Glutamatergic neuron (in vitro differentiated cells): ENCODE measurements at places on chromosomes 16 and 17.

- no peak for DNase-seq
Measured at GRCh38 chr17:19380481-19381301, 2.4 kb downstream of the MAPK7 start.

DNA sequence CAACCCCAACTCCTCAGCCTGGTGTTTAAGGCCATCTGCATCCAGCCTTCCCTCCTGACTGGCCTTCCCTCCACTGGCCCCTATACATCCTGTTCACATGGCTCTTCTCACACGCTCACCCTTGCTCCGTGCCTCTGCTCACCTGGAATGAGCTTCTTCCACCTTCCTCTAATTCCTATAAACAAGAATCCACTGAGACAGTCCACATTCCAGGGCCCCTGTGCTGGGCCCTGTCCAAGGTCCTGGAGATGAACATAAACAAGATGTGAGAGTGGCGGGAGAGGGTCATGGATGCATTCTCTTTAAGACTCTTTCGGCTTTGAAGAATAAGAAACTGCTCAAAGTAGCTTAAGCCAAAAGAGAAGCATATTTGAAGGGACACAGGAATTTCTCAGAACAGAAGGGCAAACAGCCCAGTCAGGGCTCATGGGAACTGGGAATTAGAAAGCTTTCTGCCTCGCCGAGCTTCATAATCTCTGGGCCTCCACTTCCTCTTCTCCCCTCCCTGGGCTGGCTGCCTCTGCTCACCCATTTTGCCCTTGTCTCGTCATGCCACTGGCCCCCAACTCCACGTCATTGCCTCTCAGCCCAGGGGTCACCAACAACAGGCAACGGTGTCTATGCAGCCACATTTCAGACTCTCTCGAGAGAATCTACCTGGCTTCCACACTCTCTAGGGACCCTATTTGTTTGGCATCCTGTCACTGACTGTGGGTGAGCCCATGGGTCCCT, 13.5 kb downstream of the SPPL2C start:
- DNase-seq = no peak

GRCh38 chr17:77886387-77886728, 72.1 kb upstream of the TNRC6C start:
- peak; percentile 13 for DNase-seq

DNA sequence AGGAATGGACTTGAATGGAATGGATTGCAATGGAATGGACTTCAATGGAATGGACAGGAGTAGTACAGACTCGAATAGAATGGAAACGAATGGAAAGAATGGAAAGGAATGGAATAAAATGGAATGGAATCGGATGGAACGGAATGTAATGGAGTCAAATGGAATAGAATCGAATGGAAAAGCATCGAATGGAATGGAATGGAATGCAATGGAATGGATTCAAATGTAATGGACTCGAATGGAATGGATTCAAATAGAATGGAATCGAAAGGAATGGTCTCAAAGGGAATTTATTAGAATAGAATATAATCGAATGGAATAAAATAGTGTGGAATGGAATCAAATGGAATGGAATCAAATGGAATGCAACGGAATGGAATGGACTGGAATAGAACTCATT, 484.9 kb upstream of the WSB1 start:
- no peak for DNase-seq
